Activated CD8-positive, alpha-beta memory T cell treated with anti-CD3 and anti-CD28 coated beads for 48 hours (primary cell): ENCODE measurements at places on chromosomes 11 and 22.

- DNase-seq = no peak
These were observed 10.8 kb downstream of the DNAL4 start for GRCh38 chr22:38783095-38783615.

GRCh38 chr11:93492464-93493251, 50.5 kb downstream of the SMCO4 start:
- DNase-seq = no peak

- no peak for DNase-seq
These were observed 28.6 kb downstream of the TAF1D start for GRCh38 chr11:93712678-93713077.

DNA sequence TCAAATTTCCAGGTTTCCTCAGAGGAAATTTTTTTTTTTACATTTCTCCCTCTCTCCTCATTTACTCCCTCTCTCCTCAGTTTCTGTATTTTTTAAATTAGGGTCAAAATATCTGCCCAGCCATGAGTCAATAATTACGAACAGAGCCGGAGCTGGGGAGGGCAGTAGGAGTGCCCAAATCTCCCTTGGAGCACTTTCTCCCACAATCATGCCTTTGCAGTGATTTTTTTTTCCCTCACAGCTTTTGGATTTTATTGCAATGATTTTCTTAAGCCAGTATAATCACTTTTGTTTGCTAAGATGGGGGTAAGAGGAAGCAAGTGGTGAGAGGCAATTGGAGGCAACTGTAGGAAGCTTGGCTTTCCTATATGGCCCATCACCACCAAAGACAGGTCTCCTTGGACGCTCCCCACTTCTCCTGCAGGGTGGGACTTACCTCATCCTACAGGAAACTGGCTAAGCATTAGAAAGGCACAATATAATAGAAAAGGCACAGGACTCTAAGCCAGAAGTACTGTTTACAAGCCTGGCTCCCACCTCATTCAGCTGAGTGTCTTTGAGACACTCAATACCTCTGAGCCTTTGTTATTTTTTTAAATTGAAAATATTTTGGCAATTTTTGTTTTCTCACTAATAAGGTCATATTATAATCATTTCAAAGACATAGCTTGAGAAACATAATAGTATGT, 192.6 kb upstream of the PITPNB start:
- no peak for DNase-seq

DNA sequence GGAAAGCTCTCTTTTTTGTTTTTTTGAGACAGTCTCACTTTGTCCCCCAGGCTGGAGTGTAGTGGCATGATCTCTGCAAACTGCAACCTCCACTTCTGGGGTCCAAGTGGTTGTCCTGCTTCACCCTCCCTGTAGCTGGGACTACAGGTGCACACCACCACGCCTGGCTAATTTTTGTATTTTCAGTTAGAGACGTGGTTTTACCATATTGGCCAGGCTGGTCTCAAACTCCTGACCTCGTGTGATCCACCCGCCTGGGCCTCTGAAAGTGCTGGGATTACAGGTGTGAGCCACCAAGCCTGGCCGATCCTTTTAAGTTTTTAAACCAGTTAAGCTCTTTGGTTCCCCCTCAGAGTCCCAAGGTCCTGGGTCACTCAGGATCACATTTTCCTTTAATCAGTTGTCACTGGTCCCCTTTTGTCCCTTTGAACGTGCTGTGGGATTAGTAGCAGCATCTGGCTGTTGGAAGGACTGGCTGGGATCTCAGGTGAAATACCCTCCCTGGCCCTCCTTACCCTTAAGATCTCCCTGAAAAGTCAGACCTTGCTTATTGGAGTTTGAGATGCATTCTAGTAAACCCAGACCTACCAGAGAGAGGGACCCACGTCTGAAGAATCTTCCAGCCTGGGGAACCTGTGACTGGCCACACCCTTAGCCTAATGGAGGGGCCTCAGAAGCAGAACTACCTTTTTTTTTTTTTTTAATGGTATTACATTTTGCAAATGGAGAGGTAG, 8.1 kb downstream of the MALAT1 start:
- no peak for DNase-seq

GRCh38 chr22:27199354-27199753, 542.0 kb downstream of the MIAT start:
- DNase-seq = no peak

- no peak for DNase-seq
These were observed 141.9 kb downstream of the PKNOX2 start for GRCh38 chr11:125306476-125306875.

- DNase-seq = no peak
These were observed 50.2 kb downstream of the EHF start for GRCh38 chr11:34671117-34671516.

DNA sequence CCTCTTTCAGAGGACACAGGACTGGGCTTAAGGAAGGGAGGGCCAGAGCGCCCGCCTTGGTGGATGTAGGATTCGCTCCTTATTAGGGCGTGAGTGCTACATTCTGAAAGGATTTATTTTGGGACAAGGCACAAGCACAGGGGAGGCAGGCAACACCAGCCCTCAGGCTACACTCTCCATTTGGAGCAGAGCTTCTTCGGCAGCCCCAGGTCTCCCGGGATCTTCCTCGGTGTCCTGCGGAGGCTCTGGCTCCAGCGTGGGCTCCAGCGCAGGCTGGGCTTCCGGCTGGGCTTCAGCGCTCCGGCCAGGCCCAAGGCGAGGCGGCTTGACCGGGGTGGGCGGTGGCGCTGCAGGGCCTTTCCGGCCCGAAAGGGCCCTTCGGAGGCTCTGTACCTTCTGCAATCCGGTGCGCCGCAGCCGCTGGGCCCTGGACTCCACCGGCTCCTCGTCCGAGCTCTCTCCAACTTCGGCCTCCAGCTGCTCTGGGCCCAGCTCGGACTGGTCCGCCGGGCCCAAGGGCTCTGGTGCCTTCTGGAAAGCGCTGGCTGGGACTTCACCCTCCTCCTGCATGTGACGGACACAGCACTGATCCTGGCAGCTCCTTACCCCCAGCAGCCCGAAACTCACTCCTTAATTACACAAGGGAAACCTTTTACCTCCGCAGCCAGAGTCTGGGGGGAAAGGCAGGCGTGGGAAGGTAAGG, 1.1 kb downstream of the CAVIN3 start:
- DNase-seq = no peak

GRCh38 chr11:12253843-12254281, 123.5 kb upstream of the PARVA start:
- DNase-seq = no peak

GRCh38 chr11:64298966-64299846, 952 bp upstream of the CATSPERZ start:
- no peak for DNase-seq

- DNase-seq = no peak
These were observed 86.9 kb upstream of the IGLL5 start for GRCh38 chr22:22800716-22801115.

GRCh38 chr11:90318651-90319050, 95.8 kb upstream of the CHORDC1 start:
- DNase-seq = no peak

DNA sequence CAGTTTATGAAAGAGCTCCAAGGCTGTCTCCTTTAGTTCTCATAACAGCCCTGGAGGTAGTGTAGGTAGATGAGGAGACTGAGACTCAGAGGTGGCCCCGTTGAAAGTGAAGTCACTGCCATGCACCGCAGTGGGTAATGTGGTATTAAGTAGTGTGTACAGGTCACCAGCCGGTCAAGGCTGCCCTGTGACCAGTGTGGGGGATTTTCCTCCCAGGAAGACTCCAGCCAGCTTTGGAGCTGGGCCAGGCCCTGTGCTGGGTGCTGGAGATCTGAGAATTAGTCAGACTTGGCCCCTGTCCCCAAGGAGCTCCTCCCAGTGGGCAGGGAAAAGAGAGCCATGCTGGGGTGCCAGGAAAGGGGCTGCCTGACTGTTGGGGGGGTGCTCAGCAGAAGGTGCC, 5.3 kb downstream of the OMP start:
- no peak for DNase-seq

GRCh38 chr22:49734882-49735281, 92.8 kb downstream of the BRD1 start:
- DNase-seq = no peak

DNA sequence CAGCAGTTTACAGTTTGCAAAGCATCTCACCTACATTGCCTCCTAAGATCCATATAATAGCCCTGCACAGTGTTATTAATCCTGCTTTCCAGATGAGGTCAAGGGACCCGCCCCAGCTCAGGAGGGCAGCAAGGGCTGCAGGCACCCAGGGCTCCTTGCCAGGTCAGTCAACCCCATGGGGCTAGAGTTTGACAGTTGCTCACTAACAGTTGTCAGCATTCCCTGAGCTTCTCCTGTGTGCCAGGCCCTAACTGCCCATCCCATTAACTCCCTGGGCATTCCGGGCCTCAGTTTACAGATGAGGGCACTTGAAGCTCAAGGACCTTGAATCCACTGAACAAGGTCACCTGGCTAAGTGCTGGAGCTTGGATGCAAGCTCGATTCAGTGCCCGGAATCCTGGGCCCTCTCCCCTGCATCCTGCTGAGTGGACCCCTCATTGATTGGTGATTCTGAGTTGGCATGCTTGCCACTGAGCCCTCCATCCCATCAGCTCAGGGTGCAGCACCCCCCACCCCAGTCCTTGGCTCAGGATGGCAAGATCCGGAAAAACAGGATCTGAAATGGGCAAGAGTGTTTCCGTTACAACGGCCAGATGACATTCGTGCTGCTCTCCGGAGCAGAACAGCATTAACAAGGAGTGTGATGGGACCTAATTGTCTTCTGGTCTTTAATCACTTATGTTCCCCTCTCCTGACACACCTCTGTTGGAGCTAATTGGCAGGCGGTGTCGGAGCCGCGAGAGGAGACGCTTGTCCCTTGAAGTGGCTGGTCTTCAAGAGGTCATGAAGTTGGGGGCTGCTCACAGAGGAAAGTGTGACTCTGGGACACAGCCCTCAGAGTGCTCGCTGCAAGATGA, 87.4 kb upstream of the SHISAL1 start:
- no peak for DNase-seq

- DNase-seq = no peak
These were observed 86.6 kb downstream of the YAP1 start for GRCh38 chr11:102196816-102197215.

- no peak for DNase-seq
These were observed 85.5 kb downstream of the MN1 start for GRCh38 chr22:27716074-27716473.

- DNase-seq = no peak
These were observed at the start of gene CXCR5 for GRCh38 chr11:118883368-118884071. Gene CXCR5 (plus strand): TSS chr11:118883892. CDS start chr11:118883942, 50 bp downstream.

DNA sequence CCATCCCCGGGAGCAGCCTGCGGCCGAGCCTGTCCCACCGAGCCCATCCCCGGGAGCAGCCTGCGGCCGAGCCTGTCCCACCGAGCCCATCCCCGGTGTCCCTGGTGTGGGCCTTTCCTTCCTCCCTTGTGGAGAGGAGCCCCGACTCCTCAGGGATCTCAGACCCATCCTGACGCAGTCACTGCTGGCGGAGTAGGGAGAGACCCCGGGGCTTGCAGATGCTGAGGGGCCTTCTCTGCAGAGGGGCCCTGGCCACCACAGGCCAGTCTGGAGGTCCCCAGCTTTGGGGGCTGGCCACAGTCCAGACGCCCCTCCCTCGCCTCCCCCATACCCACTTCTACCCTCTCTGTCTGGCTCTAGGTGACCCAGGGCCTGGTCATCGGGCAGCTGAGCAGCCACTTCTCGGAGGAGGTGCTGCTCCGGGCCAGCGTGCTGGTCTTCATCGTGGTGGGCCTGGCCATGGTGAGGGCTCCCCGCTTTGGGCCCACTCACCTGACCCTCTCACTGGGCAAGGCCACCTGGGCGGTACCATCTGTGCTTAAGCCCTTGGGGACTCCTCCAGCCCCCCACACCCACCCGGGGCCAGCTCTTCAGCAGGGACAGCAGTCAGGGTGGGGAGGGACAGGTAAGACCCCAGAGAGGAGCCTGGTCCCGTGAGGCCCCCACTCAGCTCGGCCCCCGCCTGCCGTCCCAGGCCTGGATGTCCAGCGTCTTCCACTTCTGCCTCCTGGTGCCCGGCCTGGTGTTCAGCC, 7.3 kb downstream of the PHLDA2 start:
- no peak for DNase-seq

DNA sequence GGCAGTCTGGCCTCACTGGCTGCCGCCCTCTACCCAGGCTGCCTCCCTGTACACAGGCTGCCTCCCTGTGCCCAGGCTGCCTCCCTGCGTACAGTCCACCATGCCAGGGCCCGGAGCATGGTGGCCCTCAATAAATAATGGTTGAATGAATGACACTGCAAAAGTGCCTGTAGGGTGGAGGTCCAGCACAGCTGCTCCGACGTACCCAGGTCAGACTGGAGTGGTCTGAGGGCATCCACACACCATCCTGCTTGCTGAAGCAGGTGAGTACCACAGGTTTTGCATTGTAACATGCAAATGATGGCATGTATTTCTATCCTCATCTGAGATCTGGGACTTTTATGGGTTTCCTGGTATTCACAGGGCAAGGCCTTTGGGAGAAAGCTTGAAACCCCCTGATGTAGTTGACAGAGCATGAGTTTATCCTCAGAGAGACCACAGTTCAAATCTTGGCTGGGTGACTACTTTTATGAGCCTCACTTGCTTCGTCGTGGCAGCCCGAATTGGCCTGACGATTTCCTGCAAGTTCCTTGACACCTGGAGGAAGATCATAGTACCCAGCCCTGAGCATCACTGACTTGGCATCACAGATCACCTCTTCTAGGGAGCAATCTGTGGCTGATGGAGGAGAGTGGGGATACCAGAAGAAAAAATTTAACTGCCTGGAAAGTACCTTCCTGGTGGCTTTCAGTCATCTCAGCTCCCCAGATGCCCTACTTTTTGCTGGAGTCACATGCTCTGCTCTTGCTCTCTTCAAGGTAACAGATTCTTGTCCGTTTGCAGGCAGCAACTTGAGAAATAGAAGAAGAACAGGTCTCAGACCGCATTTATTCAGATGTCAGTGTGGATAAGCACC, 16.0 kb upstream of the CYB5R3 start:
- DNase-seq = no peak

GRCh38 chr11:62854013-62854824, 14.8 kb upstream of the WDR74 start:
- no peak for DNase-seq

DNA sequence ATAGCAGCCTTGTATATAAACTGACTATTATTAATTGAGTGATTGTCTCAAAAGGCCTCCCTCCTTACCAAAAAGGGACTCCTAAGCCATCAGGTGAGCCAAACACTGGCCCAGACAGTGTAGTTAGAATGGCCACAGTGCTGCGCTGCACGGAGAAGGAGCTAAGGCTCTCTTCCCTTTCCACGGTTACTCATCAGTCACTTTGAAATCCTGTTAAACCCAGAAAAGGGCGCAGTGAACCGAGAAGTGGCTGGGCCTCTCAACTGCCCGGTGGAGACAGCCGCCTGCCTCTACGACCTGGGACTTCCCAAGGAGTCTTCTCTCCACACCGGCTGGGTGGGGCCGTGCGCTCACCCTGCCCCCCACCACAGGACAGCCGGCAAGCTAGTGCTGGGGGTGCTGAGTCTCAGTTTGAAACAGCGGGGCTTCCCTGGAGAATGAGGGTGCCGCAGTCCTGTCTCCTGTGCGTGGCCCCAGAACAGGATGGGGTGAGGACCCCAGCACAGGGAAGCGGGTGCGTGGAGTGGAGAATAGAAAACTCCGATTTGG, 1.3 kb downstream of the MYH9 start:
- no peak for DNase-seq

DNA sequence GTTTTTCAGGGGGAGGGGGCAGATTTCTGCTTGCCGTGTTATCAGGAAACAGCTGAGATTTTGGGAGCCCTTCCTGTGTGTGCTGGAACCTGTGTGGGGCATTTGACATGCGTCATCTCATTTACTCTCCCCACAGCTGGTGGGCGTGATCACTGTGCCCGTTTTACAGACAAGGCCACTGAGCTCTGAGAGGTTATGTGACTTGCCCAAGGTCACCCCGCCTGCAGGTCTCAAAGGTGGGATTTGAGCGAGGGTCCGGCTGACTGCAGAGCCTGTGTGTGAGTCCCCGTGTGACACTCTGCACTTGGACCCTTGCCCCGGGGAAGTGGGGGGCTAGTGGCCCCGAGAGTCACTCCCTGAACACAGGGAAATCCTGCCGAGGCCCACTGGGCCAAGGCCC, 48.5 kb upstream of the GCAT start:
- DNase-seq = no peak
